Stimulated activated CD4-positive, alpha-beta T cell treated with anti-CD3 and anti-CD28 coated beads, Interleukin-4, amount 100 ng/mL, for 48 hours (primary cell): ENCODE measurements at places on chromosomes 6 and 20.

- no peak for DNase-seq
These were observed 70.9 kb downstream of the ARID1B start for GRCh38 chr6:156848123-156848522.

- no peak for DNase-seq
These were observed 84.8 kb upstream of the HDAC2 start for GRCh38 chr6:114055763-114056162.

GRCh38 chr20:34715384-34715783 lies 11.2 kb downstream of the TP53INP2 start:
- DNase-seq: no peak

- peak; percentile 45 for DNase-seq
These were observed 534.7 kb upstream of the JARID2 start for GRCh38 chr6:14711056-14711703.

GRCh38 chr6:18362058-18362561 lies 25.0 kb upstream of the RNF144B start:
- no peak for DNase-seq

GRCh38 chr6:117540670-117541069 lies 58.2 kb downstream of the DCBLD1 start:
- no peak for DNase-seq

- DNase-seq: no peak
These were observed 153.7 kb upstream of the OLIG3 start for GRCh38 chr6:137647762-137648447.

DNA sequence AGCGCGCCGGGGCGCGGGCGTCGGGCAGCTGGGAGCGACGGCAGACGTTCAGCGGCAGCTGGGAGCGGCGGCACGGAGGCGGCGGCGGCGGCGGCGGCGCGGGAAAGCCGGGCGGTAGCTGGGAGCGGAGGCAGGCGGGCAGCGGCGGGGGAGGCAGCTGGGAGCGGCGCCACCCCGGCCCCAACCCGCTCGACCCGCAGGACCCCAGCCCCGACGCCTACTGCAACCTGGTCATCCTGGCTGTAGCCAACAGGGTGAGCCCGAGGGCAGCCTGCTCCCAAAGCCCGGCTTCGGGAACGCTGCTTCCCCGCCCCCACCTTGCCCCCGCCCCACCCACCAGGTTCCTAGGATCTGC lies 8.9 kb downstream of the CCM2L start:
- no peak for DNase-seq

GRCh38 chr20:25865715-25866656 lies 169.3 kb upstream of the ZNF337 start:
- peak; percentile 59 for DNase-seq

- no peak for DNase-seq
These were observed 10.1 kb upstream of the SRC start for GRCh38 chr20:37335642-37336368.

- DNase-seq: no peak
These were observed 110.1 kb upstream of the HDAC2 start for GRCh38 chr6:114080891-114081510.

GRCh38 chr20:25280574-25281535 lies 33.0 kb downstream of the PYGB start:
- no peak for DNase-seq

GRCh38 chr6:90078513-90079289 lies 184.4 kb downstream of the GJA10 start:
- peak; percentile 78 for DNase-seq

- no peak for DNase-seq
These were observed 61.9 kb upstream of the FOXC1 start for GRCh38 chr6:1547785-1548184.

GRCh38 chr6:153568628-153569027 lies 437.5 kb upstream of the RGS17 start:
- no peak for DNase-seq

GRCh38 chr6:144334150-144334708 lies 49.1 kb downstream of the UTRN start:
- peak; percentile 34 for DNase-seq

GRCh38 chr6:43274916-43275597 lies 23.0 kb upstream of the SLC22A7 start:
- DNase-seq: no peak

GRCh38 chr20:59002874-59003399 lies 4.1 kb downstream of the CTSZ start:
- DNase-seq: no peak

DNA sequence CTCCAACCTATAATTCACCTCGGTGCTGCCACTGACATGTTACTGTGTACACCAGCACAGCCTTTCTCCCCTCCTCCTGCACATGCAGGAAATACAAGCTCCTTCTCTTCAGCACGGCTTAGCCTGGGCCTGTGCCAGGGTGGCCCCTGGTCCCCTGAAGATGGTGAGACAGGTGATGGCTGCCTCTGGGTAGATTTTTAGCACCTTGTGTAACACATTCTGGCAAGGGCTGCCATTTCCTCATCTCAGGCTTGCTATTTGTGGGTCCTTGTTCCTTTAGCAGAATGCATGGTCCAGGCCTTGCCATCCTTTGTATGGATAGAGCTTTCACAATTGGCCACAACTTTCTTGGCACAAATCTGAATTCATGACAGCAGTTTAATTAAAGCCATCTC lies 151.3 kb downstream of the CDC5L start:
- DNase-seq: no peak

GRCh38 chr6:44152109-44152461 lies 6.5 kb upstream of the CAPN11 start:
- DNase-seq: no peak

GRCh38 chr20:7366189-7366588 lies 574.1 kb downstream of the HAO1 start:
- DNase-seq: no peak

DNA sequence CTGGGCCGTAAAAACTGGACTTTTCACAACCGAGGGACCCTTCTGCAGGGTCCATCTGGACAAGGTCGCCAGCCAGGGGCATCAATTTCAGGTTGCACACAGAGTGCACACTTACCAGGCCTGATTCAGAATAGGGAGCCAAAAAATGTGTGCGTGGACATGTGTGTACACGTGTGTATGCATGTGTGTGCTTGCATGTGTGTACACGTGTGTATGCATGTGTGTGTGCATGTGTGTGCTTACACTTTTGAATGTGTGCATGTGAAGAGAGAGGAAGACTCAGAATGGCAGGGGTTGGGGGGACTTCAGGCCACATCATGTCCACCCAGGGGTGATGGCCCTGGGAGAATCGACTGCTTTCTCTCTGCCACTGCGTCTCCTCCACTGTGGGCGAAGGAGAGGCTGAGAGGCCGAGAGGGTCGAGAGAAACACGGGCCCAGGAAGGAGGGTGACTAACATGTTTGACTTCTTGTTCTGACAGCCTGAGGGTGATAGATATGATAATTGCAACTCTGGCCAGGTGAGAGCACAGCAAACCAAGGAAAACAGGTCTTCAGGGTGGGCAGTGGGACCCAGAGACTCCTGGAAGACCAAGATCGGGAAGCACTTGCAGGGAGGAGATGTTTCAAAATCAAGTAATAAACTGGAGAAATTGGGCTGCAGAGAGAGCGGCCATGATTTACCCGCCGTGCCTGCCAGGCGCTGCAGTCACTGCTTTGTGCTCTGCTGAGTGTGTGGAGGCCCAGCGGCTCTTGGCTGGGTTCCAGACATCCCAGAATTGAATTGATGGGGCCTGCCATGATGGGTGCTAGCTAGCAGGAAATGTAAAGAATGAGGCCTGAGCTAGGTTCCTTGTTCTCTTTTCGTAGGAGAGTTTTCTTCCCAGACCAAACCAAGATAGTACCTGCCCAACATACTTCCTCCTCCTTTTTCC lies 310.8 kb downstream of the QKI start:
- DNase-seq: no peak

GRCh38 chr6:31478186-31478950 lies 19.6 kb upstream of the MICB start:
- no peak for DNase-seq

DNA sequence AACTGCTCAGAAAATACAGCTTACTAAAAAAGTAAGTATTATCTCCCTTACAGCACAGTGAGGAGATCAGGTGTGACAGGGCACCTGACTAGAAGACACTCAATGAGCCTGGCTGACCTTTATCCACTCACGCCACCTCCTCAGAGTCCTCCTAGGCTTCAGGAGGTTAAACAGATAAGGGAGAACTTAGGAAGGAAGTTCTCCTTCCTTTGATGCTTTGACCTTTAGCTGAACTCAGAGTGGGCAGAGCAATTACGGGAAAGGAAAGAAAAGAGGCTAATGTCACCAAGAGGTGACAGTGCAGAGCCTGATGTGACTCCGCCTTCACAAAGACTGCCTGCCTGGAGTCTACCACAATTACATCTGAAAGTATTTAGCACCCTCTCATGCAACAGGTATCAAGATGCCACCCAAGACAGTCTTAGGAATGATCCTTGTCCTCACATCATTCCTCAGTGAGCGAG lies 36.7 kb downstream of the MAN1A1 start:
- no peak for DNase-seq

DNA sequence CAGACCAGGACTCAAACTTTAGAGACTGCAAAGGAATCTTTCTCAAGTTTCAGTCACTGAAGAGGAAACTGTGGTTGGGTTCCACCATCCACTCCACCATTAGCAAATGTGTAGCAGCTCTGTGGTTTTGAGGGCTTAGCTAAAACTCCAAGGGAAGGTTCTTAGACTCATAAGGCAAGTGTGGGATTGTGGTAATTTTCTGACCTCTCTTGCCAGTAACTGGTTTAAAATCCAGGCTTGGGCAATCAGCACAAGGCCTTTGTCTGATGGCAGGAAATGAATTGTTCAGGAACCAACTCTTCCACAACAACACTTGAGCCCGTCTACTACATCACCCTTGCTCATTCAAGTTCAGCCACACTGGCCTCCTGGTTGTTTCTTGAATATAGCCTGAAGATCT lies 68.6 kb upstream of the FBXL4 start:
- no peak for DNase-seq

DNA sequence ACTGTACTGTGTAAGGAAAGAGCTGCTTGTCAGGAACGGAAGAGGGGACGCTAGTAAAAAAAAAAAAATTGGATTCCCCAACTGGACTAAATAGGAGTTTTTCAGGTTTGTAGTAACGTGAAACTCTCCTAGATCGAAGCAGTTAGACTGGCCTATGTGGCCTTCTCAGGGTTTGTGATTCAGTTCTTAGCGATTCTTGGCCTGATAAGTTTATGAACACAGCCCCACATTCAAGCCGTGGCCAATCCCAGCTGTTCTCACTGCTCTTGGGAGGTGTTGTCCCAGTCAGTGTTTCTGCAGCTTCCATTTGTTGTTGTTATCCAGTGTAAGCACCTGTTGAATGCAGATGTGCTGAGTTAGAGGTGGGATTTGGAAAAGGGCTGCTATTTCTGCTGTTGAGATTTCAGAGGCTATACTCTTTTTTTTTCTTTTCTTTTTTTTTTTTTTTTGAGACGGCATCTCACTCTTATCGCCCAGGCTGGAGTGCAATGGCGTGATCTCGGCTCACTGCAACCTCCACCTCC lies 29.7 kb downstream of the TAF8 start:
- DNase-seq: no peak

GRCh38 chr6:139944976-139945375 lies 570.5 kb upstream of the CITED2 start:
- DNase-seq: no peak

DNA sequence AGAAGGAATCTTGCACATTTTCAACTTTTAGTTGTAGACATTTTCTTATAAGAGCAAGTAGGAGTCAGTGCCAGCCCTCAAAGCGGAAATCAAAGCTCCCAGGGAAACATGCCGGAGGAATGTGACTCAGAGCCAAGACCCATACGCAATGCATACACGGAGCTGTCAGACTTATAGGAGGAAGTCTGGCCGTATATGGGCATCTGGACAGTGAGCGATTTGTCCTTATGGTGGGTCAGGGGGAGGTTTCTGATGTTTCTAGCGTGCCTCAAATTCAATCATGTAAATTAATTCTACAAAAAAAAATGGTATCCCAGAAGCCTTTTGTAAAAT lies 3.6 kb upstream of the CCN2 start:
- no peak for DNase-seq

GRCh38 chr6:44704240-44705150 lies 317.0 kb downstream of the CDC5L start:
- no peak for DNase-seq

- no peak for DNase-seq
These were observed 109.7 kb downstream of the BANF2 start for GRCh38 chr20:17809362-17810061.

DNA sequence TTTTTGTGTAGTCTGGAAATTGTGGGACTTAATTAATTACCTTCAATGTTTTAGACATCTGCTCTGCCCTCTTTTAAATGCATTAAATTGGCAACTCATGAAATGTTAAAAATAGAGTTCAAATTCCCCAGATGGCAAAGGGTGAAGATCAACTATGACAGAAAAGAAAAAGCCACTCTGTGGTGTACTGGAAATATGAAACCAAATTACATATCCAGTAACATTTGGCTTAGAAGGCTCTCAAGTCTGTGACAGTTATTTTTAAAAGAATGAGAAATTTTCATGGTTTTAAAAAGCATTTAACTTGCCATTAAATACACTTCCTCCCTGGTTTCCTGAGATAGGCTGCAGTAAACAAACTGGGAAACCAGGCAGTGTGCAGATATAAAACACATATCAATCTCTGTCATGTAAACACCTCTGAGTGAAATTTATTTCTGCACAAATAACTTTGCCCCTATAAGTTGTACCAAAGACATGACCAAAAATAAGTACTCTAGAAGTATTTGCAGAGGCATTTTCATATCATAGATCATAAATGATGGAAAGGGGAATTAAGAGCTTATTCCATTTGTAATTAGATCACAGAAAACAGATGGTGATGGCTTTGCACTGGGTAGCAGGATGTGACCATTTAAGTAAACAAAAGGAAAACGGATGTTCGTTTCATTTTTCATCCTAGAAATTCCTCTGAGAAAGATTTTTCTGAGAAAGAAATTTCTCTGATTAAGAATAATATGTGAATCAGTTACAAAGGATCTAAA lies 360.1 kb downstream of the SAMD5 start:
- no peak for DNase-seq

DNA sequence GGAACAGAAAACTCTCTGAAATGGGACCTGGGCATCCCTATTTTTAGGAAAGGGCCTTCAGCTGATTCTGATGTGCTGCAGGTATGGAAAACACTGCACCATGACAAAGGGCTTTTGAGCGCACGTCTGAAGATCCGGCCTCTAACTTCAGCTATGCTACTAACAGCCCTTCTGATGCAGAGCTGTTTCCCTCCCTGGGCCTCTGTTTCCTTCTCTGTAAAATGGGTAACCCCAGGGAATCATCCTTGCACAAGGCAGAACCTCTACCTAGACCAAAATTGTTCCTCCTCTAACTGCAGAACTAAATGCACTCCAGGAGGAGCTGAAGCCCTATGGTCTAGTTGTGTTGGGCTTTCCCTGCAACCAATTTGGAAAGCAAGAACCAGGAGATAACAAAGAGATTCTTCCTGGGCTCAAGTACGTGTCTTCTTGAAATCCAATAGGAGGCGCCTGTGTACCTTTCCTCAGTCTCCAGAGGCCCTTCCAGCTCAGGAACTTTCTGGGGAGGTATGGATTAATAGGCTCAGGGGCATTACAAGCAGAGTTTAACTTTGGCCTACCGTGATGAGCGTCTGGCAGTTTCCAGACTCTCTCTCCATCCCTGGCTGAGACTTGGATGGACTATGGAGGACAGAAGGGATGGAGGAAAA lies 5.9 kb downstream of the GPX5 start:
- no peak for DNase-seq

GRCh38 chr20:36548704-36549627 lies 7.6 kb downstream of the MYL9 start:
- DNase-seq: no peak
